ENCODE measurements at places on chromosomes 3 and 15. TPM values are rescaled to one million over a fixed set of nuclear protein-coding genes. Genes with fewer than 3 reads are reported as not detected.

CCR4 gene
- not detected for total RNA-seq

DNA sequence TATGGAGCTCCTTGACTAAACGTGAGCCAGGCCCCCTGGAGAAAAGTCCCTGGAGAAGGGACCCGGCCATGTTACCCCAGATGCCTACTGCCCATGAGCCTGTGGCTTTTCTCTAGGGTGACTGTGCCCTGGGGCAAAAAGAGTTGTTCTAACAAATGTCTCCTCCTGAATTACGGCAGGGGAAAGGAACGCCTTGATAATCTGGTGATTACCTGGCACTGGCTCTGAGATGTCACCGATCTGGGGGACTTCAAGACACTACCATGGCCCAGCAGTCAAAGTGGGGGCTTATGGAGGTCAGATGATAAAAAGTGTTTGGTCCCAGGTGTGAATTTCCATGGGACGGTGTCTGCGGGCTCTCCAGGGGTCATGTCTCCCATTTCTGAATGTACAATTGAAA is 140.7 kb downstream of the KLF13 start:
- DNase-seq, result no peak

GRCh38 chr3:88033808-88034207 is 25.0 kb downstream of the CGGBP1 start:
- DNase-seq, result no peak

DNA sequence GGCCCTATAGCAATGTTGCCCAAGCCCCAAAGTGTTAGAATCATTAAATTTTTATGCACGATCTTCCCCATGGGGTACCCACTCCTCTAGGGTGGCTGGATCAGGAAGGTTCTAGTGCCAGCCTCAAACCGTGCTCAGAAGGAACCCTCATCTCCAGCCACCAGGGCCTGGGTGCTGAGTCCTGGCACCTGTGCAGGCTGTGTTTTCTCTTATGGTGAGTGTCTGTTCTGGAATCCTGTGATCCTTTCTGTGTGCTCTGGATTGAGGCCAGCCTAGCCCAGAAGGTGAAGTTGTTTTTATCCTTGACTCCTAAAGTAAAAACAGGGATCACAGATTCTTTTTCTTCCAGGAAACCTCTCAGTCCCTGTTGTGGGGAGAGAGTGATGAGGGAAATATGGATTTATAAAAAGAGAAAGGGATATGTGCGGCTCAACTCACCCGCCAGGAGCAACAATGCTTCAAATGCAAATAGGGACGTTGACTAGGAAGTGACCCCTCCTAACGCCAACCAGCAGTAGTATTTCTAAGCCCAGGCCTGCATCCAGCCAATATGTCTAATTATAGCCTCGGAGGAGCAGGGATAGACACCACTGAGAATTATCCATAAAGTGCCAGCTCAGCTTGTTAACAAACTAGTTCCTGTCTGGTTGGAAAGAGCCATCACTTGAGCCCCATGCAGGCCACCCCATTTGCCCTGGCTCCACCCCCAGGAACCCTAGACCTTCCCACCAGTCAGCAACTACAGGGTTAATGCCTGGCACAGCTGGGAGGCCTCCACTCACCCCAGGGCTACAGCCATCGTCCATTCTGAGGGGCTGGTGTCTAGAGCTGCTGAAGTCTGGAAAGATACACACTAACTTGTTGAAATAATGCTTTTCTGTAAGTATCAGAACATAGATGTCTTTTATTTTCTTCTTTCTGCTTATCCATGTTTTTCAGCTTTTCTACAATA is 513.5 kb upstream of the PROK2 start:
- no peak for DNase-seq

DNA sequence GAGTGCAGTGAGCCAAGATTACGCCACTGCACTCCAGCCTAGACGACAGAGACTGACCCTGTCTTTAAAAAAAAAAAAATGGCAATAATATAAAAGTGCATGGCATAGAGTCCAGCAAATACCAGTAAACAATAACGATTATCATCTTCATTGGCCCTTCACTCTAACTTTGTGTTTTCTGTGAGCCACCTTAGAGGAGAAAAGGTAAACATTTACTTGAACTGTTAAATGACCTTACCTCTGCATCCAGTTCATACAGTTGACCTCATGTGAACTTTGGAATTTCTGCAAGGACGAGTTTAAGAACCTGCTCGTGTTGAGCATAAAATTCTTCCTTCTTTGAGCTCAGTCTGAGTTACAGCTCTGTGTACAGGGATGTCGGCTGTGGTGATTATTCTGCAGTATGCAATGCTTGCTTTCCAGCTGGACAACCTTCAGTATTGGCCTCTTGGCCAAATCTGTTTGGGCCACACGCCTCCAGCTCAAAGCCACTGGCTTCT is 56.6 kb downstream of the RLBP1 start:
- DNase-seq, result no peak

DNA sequence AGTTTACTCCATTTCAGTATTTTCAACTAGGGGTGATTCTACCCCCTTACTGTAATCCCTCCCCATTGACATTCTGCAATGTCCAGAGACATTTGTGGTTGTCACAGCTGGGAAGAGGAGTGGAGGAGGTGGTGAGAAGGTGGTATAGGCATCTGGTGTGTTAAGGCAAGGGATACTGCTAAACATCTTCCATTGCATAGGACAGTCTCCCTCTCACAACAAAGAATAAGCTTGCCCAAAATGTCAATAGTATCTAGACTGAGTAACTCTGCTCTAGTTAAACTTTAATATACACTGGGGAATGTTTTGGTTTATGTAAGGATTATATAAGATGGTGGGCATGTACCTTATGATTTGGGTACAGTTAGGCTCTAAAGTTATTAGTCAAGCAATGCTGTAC is 737.6 kb downstream of the ROBO1 start:
- DNase-seq, result no peak

- DNase-seq, result no peak
Observed at GRCh38 chr15:58532126-58532525, 100.3 kb downstream of the LIPC start.

P2RY12 gene
- total RNA-seq, result not detected

GRCh38 chr3:56075089-56075488 is 393.2 kb downstream of the ERC2 start:
- DNase-seq, result no peak

DNA sequence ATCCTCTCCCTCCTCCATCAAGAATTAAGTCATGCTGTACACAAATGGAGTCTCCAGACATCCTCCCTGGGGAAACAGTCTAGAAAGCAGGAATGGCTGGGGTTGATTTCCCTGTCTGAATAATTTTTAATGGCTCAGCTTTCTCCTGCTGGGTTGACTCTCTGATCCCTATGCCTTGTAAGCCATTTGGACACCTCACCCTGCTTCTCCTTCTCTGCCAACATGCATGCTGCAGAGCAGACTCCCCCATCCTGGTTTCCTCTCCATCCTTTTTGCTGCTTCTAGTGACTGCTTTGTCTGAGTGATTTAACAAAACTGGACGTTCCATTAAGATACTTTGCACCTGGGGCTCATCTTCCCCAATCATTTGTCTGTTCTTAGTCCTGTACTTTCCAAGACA is 22.2 kb downstream of the SV2B start:
- DNase-seq, result no peak

DNA sequence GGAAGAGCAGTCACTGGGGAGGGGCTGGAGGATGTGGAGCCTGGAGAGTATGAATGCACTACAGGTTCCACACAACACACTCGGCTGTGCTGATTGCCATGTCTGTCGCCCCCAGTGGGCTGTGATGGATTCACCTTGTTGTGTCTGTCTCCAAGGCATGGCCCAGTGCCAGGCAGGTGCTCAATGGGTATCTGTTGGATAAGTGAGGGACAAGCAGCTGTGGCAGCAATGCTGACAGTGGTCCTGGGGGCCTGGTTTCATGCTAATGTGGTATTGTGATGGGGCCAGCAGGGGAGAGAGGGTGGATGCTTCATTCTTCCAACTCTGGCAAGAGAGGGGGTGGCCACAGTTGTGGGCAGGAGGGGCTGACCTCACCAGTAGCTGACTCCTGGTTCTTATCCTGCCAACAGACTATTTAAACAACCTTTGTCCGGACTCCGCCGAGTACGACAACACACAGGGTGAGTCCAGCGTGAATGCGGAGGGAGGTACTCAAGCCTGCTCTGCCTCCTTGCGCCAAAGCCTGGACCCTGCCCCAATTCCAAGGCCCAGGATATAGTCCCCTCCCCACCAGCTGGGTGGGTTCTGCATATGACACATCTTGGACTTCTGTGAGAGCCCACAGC is 47.3 kb upstream of the NR2C2 start:
- DNase-seq, result no peak

DNA sequence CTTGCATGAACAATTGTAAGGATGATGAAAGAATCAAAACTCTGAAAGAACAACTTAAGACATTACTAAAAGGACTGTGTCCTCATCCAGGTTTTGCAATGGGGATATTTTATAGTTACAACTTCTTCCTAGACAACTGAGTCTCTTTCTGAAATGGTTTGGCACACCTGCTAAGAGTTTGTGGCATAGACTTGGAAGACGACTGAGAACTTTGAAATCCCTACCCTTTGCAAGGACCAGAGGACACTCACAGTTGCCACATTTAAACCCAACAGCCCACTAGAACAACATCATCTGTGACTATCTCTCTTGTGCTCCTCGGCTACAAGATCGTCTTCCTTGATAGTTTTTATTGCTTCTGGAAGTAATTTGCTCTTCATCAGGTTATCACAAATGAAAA is 342.4 kb downstream of the RORA start:
- DNase-seq, result no peak

WDR72 gene
- total RNA-seq, result 40.3 TPM

- DNase-seq, result no peak
Observed at GRCh38 chr3:157650172-157650571, 147.0 kb upstream of the VEPH1 start.

RFTN1 gene
- 0.15 TPM for total RNA-seq

GUCA1C gene
- not detected for total RNA-seq

- DNase-seq, result peak; percentile 4
Observed at GRCh38 chr3:18389108-18389733, 35.9 kb downstream of the SATB1 start.

- DNase-seq, result no peak
Observed at GRCh38 chr3:5568451-5568850, 380.9 kb downstream of the EDEM1 start.

DNA sequence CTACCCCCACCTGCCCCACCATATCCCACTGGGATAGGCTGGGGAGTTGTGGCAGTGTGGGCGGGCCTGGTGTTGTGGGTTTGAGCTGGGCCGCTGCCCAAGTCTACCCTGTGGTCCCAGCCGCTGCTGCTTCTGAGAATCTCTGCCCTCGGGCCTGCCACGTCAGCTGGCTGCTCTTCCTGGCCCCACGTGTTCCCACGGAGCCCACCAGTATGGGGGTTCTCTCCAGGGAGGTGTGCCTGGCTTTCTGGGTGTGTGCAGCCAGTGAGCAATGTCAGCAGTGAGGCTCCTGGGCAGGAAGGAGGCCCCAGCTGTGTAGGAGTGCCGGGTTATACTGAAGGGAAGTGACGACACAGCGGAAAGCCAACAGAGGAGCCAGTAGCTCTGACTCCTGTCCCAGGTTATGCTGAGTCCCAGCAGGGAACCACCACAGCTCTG is 10.5 kb downstream of the GNAI2 start:
- no peak for DNase-seq

CCDC13 gene
- total RNA-seq, result 0.87 TPM

DNA sequence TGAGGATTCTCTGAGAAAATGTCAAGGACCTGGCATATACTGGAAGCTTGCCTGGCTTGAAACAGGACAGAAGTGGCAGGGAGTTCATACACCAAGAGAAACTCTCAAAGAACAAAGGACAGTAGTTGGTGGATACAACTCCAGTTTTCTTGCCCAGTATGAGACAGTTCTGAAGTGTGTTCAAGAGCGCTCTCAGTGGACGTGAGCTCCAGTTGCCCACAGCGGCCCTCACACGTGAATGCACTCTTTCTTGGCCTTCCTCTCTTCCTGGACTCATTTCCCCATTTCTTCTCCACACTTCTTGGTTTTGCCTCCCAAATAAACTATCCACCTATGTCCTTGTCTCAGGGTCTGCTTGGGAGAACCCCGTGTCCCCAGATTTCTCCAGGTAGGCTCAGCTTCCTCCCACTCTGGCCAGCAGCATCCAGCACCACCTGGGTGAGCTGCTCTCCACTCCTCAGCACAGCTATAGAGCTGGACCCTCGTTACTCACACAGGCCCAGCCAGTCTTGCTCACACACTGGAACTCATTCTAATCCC is 54.5 kb downstream of the DCLK3 start:
- DNase-seq, result no peak

NUTM1 gene
- total RNA-seq, result not detected

MOBP gene
- not detected for total RNA-seq

ERICH6 gene
- total RNA-seq, result not detected

DNA sequence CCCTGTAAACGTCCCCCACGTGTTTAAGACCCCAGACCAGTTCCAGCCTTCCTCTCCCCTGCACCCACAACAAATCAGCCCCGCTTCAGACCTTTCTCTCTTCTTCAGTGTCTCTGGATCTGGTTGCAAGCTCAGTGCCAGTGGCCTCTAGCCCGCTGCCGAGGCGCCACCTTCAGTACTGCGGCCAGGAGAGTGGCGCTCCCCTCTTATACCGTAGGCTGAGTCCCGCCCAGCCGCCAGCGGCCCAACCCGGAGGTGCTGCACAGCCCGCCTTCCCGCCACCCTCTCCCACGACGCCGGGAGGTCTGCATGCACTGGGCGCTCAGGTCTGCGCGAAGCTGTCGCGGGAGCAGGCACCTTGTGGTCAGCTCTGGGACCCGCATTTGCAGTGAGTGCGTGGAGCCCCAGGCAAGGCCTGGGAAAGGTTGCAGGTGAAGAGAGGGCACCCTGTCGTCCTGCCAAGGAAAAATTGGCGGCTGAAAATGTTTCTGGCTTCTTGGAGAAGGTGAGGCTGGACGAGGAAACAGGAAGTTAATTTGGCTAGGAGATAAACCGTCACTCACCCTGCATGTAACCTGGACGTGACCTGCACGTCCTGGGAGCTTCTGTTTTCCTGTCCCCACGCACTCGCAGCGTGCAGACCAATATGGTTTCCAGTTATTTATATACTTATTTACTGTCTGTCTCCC is at the start of gene C2CD4B:
TSS of gene C2CD4B (minus strand) at position 182 of the 689 bp plus-strand sequence. CDS start 301 bp downstream, outside the sequence.
- peak; percentile 11 for DNase-seq

ZNF774 gene
- total RNA-seq, result 0.69 TPM

TRPM7 gene
- total RNA-seq, result 40.2 TPM

IDH2 gene
- total RNA-seq, result 15.9 TPM

GRCh38 chr3:39150803-39151631 is 2.4 kb downstream of the CSRNP1 start:
- DNase-seq, result no peak

GRCh38 chr3:170372190-170372879 is 14.8 kb downstream of the SKIL start:
- no peak for DNase-seq

CFAP20DC gene
- 2.6 TPM for total RNA-seq

SLC38A3 gene
- 0.27 TPM for total RNA-seq

DNA sequence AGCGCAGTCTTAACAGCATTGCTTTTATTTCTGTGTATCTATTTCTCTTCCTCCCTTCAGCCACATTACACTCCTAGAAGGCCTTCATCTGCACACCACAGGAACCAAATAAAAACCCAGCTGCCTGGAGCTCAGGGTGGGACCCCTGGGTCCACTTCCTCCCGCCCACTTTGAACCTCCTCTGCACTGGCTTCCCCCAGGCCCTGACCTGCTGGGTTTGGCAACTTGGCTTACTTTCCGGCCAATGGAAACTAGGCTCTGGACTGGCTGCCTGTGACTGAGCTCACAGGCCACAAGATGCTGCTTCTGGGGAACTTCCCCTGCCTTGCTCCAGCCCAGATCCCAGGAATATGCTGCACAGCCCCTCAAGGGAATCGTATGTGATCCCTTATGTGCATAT is 89.8 kb downstream of the SEMA5B start:
- DNase-seq, result no peak

SHF gene
- 3.1 TPM for total RNA-seq

GRCh38 chr15:97482521-97482920 is 478.0 kb upstream of the ARRDC4 start:
- DNase-seq, result no peak

TMEM212 gene
- total RNA-seq, result not detected

All from NCI-H460 (cell line).